ENCODE measurements at places on chromosomes 2 and 18. TPM values are rescaled to one million over a fixed set of nuclear protein-coding genes. Genes with fewer than 3 reads are reported as not detected.

The CD207 gene
- 0.11 TPM for total RNA-seq

The KCNJ3 gene
- total RNA-seq = 0.04 TPM

The CTNNA2 gene
- not detected for total RNA-seq

The PID1 gene
- 0.45 TPM for total RNA-seq

The DLX1 gene
- 10.2 TPM for total RNA-seq

The ALPG gene
- total RNA-seq = not detected

The DSC3 gene
- 2.6 TPM for total RNA-seq

The ADRA2B gene
- not detected for total RNA-seq

The CREG2 gene
- total RNA-seq = not detected

The EVA1A gene
- total RNA-seq = 35.2 TPM

The CACNB4 gene
- 0.11 TPM for total RNA-seq

The ALK gene
- 0.34 TPM for total RNA-seq

The C2orf92 gene
- 3.2 TPM for total RNA-seq

The GAREM2 gene
- total RNA-seq = 2.4 TPM

The ANTXR1 gene
- total RNA-seq = 19.0 TPM

The DES gene
- total RNA-seq = not detected

The CIB4 gene
- total RNA-seq = not detected

The CD8B2 gene
- total RNA-seq = not detected

The SSB gene
- total RNA-seq = 70.6 TPM

The COL4A3 gene
- not detected for total RNA-seq

The PLCD4 gene
- total RNA-seq = 3.0 TPM

The ITPRIPL1 gene
- total RNA-seq = 11.2 TPM

The SPATS2L gene
- 89.2 TPM for total RNA-seq

The MOGAT1 gene
- total RNA-seq = not detected

The PSMA8 gene
- total RNA-seq = not detected

The CENPO gene
- 35.5 TPM for total RNA-seq

The CWC22 gene
- total RNA-seq = 18.3 TPM

The MARCO gene
- not detected for total RNA-seq

The CNGA3 gene
- not detected for total RNA-seq

The C2orf80 gene
- total RNA-seq = not detected

The ANKRD36C gene
- 22.7 TPM for total RNA-seq

The PPP1R1C gene
- 4.6 TPM for total RNA-seq

The ZC3H15 gene
- 97.5 TPM for total RNA-seq

The MPP4 gene
- total RNA-seq = 15.0 TPM

The CFAP53 gene
- total RNA-seq = 0.16 TPM

The KCNK3 gene
- 0.60 TPM for total RNA-seq

The MSGN1 gene
- not detected for total RNA-seq

The ATRAID gene
- 107 TPM for total RNA-seq

The PREPL gene
- 33.8 TPM for total RNA-seq

The LCT gene
- 0.08 TPM for total RNA-seq

The RTKN gene
- total RNA-seq = 30.5 TPM

The SLC23A3 gene
- 0.42 TPM for total RNA-seq

All from A375 (cell line).